Hematopoietic multipotent progenitor cell (in vitro differentiated cells): ENCODE measurements at places on chromosomes 11 and 22. TPM values are rescaled to one million over a fixed set of nuclear protein-coding genes. Genes with fewer than 3 reads are reported as not detected.
A peak's percentile ranks its signal among the peaks of the same experiment; 100 is the strongest.

- DNase-seq, result no peak
Measured at GRCh38 chr11:69253028-69253427, 40.9 kb upstream of the MYEOV start.

DNA sequence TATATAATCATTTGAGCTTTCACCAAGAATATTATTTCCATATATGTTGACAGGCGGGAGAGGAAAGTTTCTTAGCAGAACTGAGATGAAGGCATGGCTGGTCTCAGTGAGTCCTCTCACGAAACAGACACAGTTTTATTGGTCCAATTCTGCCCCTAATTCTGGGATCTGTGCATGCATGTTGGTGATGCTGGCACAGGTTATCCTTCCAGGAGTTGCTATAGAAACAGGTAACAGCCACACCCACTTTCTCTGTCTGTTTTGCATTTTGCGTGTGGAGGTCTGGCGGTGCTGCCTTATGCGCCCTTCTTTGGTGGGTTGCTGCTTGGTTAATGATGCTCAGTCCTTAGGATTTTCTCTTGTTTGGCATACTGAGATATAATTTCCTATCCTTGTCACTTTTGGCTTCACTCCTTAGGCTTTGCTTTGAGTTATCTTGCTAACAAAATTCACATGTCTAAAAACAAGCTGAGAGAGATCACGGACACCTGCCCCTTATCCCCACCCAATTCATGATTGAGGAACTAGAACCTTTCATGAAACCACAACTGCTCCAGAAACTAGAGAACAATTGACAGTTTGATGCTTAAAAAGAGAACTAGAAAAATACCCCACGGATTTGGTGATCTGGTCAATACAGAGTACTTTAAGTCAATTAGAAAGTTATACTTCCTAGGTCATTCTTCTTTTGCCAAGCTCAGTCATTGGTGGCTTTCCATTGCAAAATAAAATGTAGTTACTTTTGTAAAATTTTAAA is 189.3 kb downstream of the FAT3 start:
- no peak for DNase-seq

GRCh38 chr11:78202733-78203167 is 14.0 kb downstream of the USP35 start:
- DNase-seq, result peak; percentile 63

DNA sequence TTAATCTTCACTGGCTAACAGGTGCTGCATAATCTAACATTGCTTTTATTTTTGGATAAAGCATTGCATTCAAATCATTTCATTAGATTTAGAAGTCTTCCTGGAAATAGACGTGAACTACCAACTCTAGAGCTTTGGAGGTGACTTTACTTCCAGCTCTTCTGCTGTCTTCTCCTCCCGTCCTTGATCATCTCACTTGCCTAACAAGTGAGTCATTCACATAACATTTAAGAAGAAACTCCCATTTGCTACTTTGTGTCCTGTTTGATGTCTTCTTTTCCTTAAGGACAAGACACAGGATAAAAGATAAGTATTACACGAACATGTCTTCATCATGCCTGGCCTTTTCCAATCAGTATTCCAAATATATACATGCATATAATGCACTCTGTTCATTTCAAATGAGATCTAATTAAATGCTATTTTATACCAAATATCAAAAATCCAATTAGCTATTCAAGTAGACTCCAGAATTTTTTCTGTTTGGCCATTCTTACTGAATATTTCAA is 88.3 kb downstream of the BDNF start:
- DNase-seq, result no peak

DNA sequence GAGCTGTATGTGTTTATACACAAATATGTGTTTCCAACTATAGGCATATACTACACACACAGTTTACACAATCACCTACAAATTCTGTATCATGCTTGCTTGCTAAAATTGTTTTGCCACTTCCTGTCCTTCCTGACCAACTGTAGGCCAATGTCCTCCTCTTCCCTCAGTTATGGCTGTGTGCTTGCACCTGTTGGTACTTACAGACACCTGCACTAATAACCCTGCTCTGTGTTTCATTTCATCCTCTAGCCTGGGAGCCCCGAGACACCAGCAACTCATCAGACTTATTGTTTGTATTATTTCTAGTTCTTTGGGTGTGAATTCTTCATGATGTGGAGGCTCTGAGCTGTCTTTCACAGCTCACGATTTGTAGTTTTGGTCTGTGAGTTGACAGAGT is 1.8 kb upstream of the NCF4 start:
- no peak for DNase-seq

- no peak for DNase-seq
Measured at GRCh38 chr11:4211991-4212390, 117.4 kb downstream of the RRM1 start.

GRCh38 chr11:75802913-75803820 is 11.8 kb upstream of the UVRAG start:
- DNase-seq, result peak; percentile 33

- no peak for DNase-seq
Measured at GRCh38 chr11:72720047-72720446, 32.2 kb downstream of the ARAP1 start.

DNA sequence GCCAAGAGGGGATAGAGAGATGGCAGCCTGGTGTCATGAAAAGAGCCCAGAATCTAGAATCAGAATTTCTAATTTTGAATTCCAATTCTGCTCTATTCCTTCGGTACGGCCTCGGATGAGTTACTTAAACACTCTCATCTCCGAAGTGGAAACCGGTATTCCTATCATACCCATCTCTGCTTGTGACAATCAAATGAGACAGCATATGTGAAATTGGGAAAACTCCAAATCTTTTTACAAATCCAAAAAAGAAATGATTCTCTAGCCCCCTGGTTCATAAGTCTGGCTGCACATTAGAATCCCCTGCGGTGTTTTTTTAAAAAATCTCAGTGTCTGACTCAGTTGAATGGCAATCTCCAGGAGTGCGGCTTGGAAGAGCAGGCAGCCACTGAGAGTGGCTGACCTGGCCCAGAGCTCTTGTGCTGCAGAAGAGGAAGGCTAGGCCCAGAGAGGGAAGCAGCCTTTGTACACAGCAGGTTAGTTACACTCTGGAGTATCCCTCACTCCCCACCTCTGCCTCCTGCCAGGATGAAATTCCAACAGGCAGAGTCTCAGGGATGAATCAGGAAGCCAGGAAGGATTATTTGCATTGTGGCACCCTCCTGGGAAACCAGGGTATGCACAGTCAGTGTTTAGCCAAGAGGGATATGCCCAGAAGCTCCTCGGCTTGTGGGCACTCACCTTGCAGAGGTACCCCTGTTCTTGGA is 93.6 kb upstream of the ISX start:
- no peak for DNase-seq

- DNase-seq, result no peak
Measured at GRCh38 chr22:28016781-28017557, 97.9 kb upstream of the PITPNB start.

GRCh38 chr11:119030029-119030328 is 698 bp downstream of the SLC37A4 start:
- no peak for DNase-seq

DNA sequence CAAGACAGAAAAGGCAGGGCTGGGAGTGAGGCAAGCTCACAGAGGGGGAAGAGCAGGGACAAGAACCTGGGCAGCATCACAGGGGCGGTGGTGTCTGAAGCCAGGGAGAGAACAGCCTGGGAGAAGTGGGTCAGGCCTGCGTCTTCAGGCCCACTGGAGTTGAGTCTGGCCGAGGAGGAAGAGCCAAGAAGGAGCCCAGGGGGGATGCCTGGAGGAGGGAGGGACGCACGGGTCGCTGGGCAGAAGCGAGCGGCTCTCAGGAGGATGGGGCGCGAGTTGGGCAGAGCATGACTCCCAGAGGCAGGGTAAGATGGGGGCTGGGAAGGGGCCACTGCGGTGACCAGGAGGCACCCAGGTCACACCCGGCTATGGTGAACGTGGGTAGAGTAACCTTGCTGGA is 18.5 kb downstream of the LRFN4 start:
- no peak for DNase-seq

DNA sequence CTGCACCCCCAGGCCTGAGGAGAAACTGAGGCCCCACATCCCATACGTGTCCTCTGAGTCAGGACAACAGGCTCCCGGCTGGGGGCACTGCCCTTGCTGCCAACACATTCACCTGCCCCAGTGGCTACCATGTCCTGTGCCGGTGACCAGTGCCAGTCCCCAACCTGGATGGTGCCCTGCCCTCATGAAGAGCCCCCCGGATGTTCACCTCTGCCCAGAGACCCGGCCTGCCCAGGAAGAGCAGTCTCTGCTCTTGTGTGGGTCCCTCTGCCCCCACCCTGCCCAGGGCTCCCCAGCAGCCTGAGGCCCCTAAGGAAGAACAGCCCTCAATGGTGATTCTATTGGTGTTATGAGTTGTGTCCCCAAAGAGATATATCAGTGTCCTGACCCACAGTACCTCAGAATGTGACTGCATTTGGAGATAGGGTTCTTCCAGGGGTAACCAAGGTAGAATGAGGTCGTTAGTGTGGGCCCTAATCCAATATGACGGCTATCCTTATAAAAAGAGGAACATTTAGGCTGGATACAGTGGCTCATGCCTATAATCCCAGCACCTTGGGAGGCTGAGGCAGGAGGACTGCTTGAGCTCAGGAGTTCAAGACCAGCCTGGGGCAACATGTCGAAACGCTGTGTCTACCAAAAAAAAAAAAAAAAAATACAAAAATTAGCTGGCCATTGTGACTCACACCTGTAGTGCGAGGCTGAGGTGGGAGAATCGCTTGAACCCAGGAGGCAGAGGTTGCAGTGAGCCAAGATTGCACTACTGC is 13.2 kb upstream of the DGCR8 start:
- no peak for DNase-seq

GRCh38 chr22:17613280-17613679 is 15.3 kb downstream of the ATP6V1E1 start:
- no peak for DNase-seq

- DNase-seq, result no peak
Measured at GRCh38 chr11:12906501-12906900, 102.6 kb upstream of the RASSF10 start.

DNA sequence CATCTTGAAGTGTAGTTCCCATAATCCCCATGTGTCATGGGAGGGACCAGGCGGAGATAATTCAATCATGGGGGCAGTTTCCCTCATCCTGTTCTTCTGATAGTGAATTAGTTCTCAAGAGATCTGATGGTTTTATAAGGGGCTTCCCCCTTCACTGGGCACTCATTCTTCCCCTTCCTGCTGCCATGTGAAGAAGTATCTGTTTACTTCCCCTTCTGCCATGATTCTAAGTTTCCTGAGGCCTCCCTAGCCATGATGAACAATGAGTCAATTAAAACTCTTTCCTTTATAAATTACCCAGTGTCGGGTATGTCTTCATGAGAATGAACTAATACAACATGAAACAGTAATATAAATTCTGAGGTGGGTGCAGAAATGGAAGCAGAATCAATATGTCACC is 12.1 kb upstream of the SPTBN2 start:
- no peak for DNase-seq

DNA sequence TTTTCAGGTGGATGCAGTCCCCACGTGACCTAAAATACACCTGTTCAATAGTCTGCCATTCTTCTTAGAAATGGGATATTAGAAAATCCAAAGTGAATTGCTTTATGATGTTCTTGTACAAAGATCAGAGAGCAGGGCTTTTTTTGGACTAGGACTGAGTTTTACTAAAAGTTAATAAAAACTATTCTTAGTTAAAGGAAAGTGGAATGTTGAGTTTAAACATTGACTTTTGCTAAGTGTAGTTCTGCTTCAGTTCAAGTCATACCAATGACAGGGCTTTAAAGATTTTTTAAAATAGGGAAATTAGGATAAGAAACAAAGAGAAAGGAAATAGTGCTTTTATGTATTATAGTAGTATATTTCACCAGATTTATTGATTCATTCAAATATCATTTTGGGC is at the start of gene SLC22A24:
TSS of gene SLC22A24 (minus strand) at position 101 of the 400 bp plus-strand sequence. CDS start 442 bp downstream, outside the sequence.
- DNase-seq, result no peak

- peak; percentile 60 for DNase-seq
Measured at GRCh38 chr11:911031-911889, 650 bp upstream of the CHID1 start.

GRCh38 chr22:46862418-46863324 is 100.2 kb downstream of the TBC1D22A start:
- no peak for DNase-seq

DNA sequence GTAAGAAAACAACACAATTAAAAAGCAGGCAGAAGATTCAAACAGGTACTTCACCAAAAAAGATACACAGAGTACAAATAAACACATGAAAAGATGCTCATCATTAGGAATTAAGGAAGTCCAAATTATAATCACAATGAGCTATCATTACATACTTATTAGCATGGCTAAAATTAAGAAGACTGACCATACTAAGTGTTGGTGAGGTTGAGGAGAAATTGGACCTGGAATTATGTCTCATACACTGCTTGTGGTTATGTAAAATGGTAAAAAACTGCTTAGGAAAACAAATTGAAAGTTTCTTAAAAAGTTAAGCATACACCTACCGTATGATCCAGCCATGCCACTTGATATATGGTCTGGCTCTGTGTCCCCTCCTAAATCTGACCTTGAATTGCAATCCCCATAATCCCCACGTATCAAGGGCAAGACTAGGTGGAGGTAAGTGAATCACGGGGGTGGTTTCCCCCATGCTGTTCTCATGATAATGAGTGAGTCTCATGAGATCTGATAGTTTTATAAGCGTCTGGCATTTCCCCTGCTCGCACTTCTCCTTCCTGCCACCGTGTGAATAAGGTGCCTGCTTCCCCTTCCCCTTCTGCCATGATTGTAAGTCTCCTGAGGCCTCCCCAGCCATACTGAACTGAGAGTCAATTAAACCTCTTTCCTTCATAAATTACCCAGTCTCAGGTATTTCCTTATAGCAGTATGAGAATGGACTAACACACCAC is 4.8 kb downstream of the SAAL1 start:
- DNase-seq, result no peak

GRCh38 chr11:67266449-67267187 is at the start of gene GRK2:
Gene GRK2 (plus strand): TSS chr11:67266473. CDS start chr11:67266700, 227 bp downstream.
- no peak for DNase-seq

- no peak for DNase-seq
Measured at GRCh38 chr11:131454490-131454889, 84.1 kb downstream of the NTM start.

The MS4A7 gene
- total RNA-seq, result 3.8 TPM

The ISX gene
- not detected for total RNA-seq

The GDPD5 gene
- total RNA-seq, result 5.7 TPM

The AQP11 gene
- total RNA-seq, result 0.27 TPM

The FGF3 gene
- total RNA-seq, result not detected

The SCGB1C1 gene
- not detected for total RNA-seq

The SAA4 gene
- total RNA-seq, result not detected

The AIFM3 gene
- total RNA-seq, result 1.6 TPM

The TMEM41B gene
- 12.9 TPM for total RNA-seq

The ACTN3 gene
- total RNA-seq, result not detected

The RASL10A gene
- 3.8 TPM for total RNA-seq

The CCDC89 gene
- total RNA-seq, result under 0.01 TPM

The LIN7C gene
- 8.9 TPM for total RNA-seq

The SUN2 gene
- 256 TPM for total RNA-seq

The KRTAP5-11 gene
- not detected for total RNA-seq

The LARGE2 gene
- total RNA-seq, result 0.27 TPM

The PRRG4 gene
- 1.3 TPM for total RNA-seq

The PHETA2 gene
- total RNA-seq, result 10.0 TPM

The TRIM48 gene
- total RNA-seq, result not detected

The ANO3 gene
- under 0.01 TPM for total RNA-seq
